ENCODE measurements at places on chromosomes 2 and 18.
A peak's percentile ranks its signal among the peaks of the same experiment; 100 is the strongest.

DNA sequence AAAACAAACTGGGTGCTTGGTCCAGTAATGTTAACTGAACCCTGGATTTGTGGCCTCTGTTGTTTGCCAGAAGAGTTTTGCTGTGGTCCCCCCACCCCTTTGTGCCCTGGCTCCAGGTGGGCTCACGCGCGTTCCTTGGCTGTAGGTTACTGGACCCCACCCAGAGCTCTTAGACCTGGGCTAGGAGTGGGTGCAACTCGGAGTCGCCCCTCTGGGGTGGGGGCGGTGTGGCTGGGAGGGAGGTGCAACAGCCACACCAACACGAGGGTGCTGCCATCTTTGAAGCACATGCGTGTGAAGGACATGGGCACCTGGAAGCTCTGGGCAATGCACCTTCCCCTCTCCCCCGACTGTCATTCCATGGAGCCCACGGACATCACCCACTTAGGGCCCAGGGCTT is 92.7 kb downstream of the USP40 start:
- DNase-seq, result no peak

- DNase-seq, result peak; percentile 77
Measured at GRCh38 chr2:128536925-128537620, 218.4 kb upstream of the HS6ST1 start.

DNA sequence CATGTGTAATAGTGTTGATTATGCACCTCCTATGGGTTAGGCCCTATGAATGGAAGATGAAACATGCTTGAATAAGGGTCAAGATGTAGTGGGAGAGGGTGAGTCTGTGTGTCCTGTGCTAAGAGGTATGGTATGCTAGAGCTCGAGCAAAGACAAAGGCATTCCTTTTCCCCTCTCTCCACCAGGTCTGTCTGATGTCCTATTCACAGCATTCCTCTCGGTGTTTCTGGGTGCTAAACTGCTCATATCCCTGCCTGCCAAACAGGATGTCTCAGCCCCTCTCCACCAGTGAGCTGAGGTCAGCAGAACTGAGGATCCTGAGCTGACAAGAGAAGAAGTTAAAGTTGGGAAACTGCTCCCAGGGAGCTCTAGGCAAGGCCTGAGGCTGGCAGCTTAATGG is 344.9 kb downstream of the TSN start:
- DNase-seq, result no peak

DNA sequence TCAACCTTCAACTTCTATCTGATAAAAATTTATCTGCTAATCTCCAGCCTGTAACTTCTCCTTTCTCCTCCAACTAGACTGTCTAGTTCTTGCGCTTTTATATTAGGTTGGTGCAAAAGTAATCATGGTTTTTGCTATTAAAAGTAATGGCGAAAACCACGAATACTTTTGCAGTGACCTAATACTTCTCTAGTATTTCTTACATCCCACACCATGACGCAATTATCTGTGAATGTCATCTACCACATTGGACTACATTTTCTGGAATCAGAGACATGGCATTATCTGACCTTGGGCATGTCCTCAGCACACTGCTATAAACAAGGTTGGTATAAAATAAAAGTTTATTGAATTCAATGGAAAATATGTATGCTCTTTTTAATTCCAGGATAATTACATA is 370.2 kb upstream of the LYPD1 start:
- no peak for DNase-seq

DNA sequence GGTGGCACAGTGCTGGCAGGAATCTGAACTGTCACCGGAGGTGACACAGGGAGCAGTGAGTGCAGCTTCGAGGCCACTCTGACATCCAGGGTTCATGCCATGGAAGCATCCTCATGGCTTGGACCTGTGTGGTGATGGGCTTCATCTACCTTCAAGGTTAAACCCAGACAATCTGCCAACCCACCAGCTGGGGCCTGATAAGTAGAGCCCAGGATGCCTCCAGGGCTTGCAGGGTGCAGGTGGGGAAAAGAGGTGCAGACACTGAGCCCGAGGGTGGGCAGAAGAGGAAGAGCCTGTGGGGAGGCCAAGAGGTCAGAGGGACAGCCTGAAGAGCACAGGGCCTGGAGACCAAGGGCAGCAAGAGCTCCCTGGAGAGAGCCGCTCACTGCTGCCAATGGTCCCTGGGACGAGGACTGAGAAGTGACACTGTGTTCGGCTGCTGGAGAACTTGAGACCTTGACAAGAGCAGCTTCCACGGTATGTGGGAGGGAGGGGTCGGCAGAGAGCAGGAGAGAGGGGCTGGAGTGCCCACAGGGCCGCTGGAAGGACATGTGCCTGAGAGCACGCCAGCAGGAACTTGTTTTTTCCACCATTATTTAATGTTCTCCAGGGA is 8.1 kb upstream of the HES6 start:
- no peak for DNase-seq

DNA sequence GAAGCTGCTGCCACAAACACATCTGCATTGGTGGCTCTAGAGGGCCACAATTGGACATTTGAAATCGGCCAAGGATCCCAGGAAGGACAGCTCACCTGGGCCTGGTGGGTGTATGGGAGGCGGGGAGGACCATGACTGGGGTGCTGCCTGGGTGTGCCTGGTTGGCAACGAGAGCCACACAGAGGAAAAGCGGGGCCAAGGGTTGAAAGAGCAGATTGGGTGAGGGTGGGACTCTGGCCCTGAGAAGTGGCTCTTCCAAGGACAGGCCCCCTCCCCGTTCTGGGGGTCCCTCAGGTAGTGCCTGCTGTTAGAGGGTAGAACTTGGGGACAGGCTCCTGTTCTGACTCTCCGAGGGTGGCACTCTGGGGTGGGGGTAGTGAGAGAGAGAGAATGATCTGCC is 102.9 kb downstream of the CLIP4 start:
- DNase-seq, result no peak

GRCh38 chr18:13680612-13681011 is 45.7 kb downstream of the FAM210A start:
- peak; percentile 29 for DNase-seq

- no peak for DNase-seq
Measured at GRCh38 chr2:238852206-238852869, 4.5 kb downstream of the TWIST2 start.

- no peak for DNase-seq
Measured at GRCh38 chr2:127170452-127171197, 49.5 kb downstream of the CYP27C1 start.

DNA sequence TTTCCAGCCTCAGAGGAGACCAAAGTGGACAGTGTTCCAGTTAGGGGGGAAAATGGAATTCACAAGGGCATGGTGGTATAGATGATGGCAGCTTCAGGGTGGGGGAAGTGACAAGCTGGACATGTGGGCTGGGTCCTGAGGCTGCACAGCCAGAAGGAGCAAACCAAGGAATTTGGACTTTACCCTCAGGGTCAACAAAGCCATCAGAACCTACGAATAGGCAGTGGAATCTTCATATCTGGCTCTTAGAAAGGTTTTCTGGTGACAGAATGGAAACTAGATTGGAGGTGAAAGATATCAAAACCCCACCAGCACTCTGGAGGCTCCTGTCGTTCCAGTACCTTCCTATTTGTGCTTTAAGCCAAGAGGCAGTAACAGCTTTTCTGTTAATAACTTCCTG is 127.1 kb downstream of the SETBP1 start:
- DNase-seq, result no peak
